ENCODE measurements at places on chromosomes 12 and 14.

DNA sequence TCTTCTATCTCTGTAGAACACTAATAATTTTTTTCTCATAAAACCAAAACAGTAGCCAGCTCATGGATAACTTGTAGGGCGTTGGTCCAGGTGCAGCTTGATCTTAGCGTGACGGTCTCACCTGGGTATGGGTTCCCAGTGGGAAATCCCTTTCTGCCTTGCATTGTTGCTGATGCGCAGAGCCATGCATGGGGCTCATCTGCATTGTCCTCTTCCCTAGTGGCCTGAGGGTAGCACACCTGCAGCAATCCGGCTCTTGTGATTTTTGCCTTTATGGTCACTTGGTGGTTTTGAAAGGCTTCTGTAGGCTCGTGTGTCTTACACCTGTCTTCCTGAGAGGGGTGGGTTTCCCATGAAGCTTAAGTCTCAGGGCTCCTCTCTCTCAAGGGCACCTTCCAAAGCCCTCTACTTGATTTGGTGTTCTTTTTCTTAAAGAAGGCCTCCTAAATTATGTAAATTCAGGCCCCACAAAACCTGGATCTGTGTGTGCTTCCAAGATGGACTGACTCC, 130.6 kb downstream of the PRKCH start:
- no peak for DNase-seq

DNA sequence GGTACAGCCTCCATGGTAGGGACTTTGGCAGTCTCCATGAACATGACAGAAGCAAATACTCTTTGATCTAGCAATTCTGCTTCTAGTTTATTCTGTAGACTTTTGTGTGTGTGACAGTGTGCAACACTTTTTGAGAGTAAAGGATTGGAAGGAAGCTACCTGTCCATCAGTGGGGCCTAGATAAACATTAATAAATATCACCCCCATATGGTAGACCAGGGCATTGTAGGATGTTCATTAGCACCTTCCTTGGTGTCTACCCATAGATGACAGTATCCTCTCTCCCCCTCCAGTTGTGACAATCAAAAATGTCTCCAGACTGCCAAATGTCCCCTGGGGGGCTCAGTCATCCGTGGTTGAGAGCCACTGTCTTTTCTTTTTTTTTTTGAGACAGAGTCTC, 10.8 kb downstream of the SNRNP35 start:
- no peak for DNase-seq

DNA sequence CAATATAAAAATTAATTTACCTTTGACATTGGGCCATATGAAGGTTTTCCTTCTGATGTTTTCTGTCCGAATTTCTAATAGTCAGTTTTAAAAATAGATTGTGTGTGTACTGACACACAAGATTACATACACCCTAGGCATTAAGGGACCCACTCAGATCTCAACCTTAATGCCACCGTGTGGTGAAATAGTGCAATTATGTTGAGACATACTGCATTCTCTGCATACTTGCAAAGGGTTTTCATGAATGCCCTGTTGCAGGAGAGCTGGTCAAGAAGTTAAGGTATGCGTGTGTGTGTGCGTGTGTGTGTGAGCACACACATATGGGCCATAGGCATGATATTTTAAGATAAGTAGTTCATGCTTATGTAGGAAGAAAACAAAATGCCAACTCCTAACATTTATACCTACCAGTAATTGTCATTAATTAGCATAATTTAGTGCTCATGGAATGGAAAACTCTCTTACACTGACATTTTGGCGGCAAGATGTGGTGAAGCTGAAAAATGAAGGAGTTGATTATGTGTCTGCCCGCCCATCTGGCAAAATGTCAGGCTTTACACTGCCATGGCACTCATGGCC, 58.8 kb downstream of the PIK3C2G start:
- peak; percentile 56 for DNase-seq

DNA sequence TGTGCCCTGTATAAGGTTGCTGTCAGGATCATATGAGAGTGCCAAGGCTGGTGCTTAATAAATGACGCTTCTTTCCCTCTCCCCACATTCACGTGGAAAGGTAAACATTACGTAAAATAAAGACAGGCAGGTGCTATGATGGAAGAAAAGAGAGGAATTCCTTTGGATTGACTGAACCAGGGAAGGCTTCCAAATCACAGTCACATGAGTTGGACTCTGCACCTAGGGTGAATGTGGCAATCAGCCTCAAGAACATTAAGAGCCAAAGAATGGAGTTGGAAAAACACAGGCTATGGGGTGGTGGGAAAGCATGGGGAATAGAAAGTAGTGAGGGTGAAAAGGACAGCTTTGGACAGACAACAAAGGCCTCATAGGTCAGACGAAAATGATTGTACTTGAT, 473.1 kb downstream of the VRK1 start:
- no peak for DNase-seq

DNA sequence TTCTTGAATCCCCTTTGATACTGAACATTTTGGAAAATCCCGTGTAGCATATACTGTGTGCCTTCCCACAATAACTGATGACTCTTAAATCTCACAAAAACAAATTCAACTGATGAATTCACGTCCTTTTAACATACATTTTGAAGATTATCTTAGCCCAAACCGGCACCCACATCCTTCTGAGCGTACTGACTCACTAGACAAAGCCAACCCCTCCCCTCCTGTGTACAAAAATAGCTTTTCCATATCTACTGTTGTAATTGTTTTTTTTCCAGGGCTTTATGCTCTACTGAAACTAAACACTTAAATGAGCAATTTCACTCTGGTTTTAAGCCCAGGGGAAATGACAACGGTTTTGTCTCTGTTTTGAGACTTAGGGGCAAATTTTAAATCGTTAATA, 109.4 kb upstream of the ATF7IP start:
- DNase-seq = no peak

DNA sequence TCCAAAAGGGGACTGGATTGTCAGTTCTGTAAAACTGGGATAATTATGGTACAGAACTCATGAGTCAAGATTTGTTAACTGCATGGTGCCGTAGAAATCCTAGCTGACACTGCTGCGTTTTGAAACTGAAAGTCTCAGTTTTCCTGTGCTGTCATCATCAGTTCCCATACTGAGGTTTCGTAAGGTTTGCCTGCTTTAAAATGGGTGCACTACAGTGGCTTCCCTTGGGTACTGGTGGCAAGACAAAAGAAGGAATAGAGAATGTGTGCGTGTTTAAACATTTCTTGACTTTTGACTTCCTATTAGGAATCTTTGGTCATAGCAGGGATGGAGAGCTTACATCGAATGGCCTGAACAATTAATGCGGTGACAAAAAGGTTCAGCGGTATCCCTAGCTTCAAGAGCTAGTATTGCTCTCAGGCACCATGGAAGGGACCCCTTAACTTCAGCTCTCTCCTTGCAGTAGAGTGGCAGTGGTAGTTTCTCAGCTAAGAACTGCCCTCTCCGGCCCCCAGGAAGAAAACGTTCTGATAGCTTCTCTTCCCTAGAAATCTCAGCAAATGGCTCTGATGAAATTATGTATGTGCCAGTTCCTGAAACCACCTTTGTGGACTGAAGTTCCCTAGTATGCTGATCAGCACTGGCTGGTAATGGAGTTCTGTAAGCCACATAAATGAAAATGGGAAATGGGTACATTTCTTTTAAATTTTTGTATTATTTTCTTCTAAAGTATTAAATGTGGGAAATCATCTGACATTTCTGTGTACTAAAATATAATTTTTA, 28.9 kb downstream of the ANO6 start:
- no peak for DNase-seq

DNA sequence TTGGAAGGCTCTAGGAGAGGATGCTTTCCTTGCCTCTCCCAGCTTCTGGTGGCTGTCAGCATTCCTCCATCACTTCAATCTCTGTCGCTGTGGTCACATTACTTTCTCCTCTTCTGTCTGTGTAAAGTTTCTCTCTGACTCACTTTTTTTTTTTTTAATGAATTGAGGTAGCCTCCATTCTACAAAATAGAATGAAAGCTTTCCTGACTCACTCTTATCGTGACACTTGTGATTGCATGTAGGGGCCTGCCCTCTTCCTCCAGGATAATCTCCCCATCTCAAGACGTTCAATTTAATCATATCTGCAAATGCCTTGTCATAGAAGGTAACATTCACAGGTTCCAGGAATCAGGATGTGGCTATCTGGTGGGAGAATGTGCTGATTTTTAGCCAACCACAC, 153.5 kb upstream of the HMGA2 start:
- no peak for DNase-seq

DNA sequence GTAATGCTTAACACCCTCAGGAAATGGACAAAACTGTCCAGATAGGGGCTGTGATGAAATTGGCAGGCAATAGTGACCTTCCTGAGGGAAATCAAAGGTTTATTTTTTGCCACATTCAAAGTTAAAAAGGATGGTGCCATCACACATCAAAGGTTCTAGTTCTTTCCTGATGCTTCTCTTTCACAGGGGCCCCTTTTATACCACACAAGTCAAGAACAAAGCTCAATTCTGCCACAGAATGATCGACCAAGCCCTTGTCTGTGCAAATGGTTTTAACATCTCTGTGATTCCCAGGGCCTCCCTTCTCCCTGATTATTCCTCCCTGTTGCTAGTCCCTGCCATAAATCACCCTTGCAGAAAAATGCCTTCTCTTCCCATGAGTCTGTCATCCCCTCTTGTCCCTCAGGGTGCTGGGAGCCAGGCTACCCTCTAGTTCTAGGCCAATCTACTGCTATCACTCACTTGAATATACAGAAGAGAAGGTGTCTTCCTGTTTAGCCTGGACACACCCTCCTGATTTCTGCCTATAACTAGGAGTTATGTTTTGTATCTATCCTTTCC, 22.7 kb downstream of the SMCO2 start:
- DNase-seq = no peak

DNA sequence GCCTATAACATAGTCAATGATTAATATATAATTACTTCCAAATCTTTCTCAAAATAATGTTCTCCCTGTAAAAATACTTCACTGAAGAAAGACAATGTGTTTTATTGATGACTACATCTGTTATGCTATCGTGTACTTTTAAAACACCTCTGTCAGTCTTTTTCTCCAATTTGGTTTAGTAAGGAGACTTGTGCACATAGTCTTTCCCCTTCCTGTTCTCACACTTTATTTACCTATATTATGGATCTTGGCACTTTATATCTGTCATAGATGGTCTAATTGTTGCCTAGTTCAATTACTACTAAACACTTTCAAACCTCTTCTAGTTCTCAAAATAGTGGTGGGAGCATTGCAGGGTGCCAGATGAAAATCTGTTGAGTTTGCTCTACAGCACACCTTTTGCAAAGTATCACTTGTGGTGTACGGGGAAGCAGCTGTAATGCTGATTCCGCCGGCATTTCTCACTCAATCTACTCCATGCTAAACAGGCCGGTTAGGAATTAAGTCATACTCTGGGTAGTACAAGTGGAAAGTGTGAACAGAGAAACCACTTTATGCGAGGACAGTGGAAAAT, 1.1 kb upstream of the INSM2 start:
- no peak for DNase-seq

DNA sequence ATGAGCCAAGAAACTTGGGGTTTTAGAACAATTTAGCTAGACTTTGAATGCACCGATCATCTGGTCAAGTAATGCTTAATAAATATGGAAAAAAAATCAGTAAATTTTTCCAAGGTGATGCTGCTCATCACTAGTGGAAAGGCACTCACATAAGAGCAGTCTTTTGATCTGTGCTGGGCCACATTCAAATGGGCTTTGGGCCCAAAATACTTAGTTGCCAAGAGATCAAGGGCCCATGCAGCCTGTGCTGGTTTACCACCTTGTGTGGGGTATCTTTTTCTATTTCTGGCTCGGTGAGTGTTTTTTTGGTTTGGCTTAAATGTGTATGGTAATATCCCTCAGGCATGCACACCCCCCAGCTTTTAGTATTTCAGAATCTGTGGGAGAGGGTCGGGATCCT, 943.2 kb downstream of the TMTC2 start:
- no peak for DNase-seq

GRCh38 chr14:69152181-69152901, 578 bp downstream of the DCAF5 start:
- peak; percentile 67 for DNase-seq

DNA sequence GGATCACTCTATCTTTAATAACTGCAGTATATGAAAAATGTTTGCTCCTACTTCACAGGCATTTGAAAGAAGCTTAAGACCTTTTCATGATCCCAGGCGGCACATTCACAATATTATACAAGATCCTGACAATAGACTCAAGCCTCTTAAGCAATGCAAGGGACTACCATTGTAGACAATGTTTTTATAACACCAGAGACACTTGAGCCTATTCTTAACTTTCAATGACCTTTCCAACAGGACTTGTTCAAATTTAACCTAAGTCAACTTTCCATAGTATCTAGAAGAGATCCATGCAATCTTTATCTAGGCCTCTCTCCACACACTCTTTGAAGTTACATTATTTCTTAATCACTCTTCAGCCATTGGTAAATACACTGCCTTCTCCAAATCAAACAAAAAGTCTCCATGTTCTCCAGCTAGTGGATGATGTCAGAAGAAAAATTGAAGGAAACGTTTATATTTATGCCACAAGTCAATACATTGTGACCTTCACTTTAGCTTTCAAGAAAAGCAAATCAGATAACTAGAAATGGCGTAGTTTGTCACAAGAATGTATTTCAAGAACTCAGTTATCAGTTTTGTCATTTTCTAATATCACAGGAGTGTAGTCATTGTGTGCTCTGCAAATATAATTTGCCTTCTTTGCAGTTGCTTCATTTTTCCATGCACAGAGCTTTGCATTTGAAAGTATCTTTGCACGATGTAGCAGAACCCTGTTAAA, 41.2 kb downstream of the PHLDA1 start:
- DNase-seq = no peak

DNA sequence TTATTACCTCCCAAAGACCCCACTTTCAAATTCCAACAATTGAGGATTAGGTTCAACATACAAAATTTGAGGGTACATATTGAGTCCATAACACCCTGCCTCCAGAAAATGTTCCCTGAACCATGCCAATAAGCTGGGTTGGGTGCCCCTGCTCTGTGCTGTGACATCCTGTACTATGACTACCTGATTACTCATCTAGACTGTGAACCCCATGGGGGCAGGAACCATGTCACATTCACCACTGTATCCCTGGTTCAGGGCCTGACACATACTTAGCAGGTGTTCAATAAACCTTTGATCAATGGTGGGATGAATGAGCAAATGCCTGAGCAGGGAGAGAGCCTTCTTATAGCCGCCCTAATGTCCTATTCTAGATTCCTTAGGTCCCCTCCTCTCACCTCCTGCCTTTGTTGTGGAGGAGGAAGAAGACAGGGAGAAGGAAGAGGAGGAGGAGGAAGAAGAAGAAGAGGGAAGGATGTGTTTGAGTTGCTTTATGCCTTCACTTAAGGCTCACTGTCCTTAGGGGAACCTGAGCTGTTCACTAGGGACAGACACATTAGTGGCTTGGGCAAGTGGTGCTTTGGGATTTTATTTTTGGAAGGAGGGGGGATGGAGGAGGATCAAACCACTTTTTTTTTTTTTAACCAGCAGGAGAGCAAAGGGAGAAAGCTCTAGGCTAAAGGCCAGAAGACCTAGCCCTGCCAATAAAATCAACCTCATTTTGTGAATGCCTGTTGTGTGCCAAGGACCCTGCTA, 21.3 kb downstream of the GPR68 start:
- no peak for DNase-seq

DNA sequence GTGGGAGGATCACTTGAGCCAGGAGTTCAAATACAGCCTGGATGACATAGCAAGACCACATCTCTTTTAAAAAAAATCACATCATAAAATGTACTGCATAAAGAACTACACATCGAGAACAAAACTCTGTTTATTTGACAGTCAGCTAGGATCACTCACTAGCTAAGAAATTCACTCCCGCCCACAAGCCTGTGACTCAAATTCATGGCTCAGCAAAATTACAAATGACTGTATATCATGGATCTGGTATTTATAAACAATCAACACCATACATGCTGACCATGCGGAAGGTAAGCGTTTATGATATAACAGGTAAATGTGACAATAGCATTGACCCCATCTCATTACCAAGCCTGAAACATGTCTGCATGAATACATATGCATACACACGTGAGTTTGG, 206.5 kb downstream of the EFCAB11 start:
- no peak for DNase-seq

All from tongue (tissue), 3 donors.